Caudate nucleus (tissue), 63 donors: ENCODE measurements at places on chromosomes 7 and 10.

- DNase-seq, result no peak
Observed at GRCh38 chr7:135333946-135334345, 100.3 kb downstream of the STRA8 start.

GRCh38 chr10:104614245-104614831 lies 26.8 kb upstream of the SORCS3 start:
- no peak for DNase-seq

GRCh38 chr7:129146237-129146979 lies 1.9 kb downstream of the TSPAN33 start:
- DNase-seq, result no peak

DNA sequence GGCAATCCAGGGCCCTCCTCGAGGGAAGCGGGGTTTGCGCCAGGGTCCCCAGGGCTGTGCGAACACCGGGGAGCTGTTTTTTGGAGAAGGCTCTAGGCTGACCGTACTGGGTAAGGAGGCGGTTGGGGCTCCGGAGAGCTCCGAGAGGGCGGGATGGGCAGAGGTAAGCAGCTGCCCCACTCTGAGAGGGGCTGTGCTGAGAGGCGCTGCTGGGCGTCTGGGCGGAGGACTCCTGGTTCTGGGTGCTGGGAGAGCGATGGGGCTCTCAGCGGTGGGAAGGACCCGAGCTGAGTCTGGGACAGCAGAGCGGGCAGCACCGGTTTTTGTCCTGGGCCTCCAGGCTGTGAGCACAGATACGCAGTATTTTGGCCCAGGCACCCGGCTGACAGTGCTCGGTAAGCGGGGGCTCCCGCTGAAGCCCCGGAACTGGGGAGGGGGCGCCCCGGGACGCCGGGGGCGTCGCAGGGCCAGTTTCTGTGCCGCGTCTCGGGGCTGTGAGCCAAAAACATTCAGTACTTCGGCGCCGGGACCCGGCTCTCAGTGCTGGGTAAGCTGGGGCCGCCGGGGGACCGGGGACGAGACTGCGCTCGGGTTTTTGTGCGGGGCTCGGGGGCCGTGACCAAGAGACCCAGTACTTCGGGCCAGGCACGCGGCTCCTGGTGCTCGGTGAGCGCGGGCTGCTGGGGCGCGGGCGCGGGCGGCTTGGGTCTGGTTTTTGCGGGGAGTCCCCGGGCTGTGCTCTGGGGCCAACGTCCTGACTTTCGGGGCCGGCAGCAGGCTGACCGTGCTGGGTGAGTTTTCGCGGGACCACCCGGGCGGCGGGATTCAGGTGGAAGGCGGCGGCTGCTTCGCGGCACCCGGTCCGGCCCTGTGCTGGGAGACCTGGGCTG lies 26.0 kb downstream of the PRSS2 start:
- no peak for DNase-seq

DNA sequence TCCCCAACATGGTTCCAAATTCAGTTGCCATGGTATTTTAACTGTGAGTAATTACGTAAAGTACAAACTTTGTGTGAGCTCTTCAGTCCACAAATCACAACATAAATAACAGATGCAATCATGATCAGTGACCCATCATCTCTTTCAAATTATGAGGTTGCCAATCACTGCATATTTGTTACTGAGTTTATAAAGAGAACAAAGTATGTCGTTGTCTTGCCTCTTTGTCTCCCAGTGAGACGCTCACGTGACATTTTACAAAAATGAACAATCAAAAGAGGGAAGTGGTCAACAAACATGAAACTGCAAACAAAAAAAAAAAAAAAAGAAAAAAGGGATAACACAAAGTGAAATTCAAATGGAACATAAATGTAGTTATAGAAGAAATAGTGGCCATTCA lies 122.7 kb upstream of the PDSS1 start:
- DNase-seq, result no peak
